ENCODE measurements at places on chromosomes 12 and 14.
A peak's percentile ranks its signal among the peaks of the same experiment; 100 is the strongest.

- no peak for DNase-seq
Observed at GRCh38 chr14:101628975-101629374, 67.7 kb downstream of the DIO3 start.

- DNase-seq: peak; percentile 22
Observed at GRCh38 chr14:100058777-100059437, 6.3 kb upstream of the EVL start.

- no peak for DNase-seq
Observed at GRCh38 chr14:93858896-93859295, 68.2 kb upstream of the FAM181A start.

DNA sequence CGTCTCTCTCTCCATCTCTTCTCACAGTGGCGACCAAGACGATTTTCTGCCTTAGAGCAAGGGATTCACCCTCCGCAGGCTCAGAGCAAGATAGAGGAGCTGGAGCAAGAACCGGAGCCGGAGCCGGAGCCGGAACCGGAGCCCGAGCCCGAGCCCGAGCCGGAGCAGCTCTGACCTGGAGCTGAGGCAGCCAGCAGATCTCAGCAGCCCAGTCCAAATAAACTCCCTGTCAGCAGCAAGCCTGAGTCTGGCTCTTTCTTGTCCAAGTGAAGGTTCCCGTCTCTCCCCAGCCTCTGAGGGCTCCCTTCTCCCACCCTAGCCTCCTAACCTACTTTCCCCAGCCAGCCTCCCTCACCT lies 5.9 kb downstream of the LAG3 start:
- no peak for DNase-seq

- no peak for DNase-seq
Observed at GRCh38 chr12:49979791-49980190, 7.0 kb downstream of the AQP6 start.

- no peak for DNase-seq
Observed at GRCh38 chr14:98374136-98374535, 897.9 kb downstream of the BCL11B start.

DNA sequence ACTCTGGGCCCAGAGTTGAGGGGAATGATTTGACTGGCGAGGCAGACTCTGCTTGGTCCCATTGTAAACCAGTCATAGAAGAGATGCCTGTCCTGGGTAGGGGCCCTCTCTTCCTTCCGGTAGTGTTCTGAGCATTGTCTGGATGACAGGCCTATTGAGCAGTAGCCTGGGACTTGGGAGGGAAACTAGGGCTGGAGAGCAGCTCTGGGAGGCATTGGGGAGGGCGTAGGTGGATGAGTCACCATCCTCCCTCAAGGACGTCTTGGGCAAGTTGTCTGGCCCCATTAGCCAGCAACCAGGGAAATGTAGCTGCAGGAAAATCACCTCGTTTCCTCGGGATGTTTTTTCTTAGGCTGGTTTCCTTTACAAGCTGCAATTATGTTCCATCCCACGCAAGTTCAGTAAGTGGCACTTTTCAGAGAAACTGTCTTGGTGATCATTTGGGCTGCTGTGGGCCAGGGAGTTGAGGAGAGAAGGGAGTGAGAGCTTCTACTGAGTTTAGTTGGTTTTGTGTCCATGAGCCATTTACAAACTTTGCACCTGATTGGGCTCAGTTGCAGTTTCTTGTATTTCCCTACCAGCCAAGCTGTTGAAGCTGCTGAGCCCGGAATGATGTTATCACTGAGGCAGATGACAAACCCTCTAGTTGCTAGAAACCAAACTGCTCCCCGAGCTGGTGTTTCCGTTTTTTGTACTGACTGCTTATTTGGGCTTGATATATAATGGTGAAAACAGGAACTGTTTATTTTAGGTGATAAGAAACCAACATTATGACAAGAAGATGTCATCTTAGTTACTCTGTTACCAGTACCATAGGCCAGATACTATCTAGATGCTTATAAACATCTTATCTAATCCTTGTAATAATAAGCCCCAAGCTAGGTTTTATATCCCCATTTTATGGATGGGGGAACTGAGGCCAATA lies 147.6 kb downstream of the CHST11 start:
- peak; percentile 4 for DNase-seq

DNA sequence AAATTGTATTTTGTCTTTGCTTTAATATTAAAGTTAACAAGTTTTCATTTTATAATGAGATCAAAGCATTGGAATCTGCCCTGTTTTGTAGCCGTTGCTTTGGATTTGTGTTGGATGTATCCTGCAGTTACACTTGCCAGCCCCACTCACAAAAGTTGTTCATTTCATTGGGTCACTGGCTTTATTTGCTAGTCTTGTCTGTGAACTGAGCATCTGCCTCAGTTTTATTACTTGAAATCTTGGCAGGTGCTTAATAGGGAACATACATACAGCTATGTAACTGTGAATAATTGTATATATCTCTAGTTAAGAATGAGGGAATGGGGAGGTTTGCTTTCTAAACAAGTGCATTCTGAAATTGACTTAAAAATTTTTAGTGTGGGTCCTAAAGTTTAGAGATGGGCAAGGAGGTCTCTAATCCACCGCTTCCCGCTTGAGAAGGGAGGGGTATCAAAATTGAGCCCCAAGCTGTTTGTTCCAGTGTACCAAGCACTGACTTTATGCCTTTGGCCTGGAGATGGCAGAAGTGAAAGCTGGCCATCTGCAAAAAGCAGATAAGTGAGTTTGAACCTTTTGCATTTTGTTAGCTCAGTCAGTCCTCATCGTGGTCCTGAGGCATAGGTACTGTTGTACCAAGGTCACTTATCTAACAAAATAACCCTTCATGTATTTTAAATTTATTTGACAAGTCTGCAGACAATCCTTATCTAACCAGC lies 9.3 kb downstream of the EIF5 start:
- DNase-seq: no peak

Data from CD8-positive, alpha-beta memory T cell (primary cell).